ENCODE measurements at places on chromosomes 13 and 19.

- no peak for DNase-seq
Observed at GRCh38 chr13:45447050-45447661, 17.6 kb upstream of the COG3 start.

DNA sequence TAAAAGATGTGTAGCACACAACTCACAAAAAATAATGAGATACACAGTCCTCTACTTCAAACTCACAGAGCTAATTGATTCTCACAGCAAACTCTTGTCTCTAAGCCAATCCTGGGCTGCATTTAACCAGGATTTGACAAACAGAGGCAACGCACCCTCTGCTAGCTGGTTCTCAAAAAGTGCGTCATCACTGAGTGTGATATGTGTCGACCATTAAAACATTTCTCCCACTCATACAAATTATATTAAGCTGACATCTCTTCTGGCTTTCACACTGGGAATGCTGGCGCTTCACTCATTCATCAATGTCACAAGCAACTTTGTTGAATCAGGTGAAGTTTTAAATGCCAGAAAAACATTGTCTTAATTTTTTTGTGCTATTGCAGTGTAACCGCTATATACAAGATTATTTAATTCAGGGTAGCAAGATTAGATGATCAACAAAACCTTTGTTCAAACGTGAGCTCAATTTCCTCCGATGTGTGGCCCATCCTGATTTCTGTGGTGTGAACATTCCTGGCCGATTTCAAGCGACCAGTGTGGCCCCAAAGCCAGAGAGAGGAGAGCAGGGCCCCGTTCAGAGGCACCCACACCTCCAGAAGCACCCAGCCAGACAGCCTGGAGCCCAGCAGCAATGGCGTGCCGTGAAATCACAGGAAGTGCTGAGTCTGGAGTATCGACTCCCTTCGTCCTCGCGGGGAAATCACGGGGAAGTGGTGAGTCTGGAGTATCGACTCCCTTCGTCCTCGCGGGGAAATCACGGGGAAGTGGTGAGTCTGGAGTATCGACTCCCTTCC lies 49.4 kb downstream of the RASA3 start:
- no peak for DNase-seq

DNA sequence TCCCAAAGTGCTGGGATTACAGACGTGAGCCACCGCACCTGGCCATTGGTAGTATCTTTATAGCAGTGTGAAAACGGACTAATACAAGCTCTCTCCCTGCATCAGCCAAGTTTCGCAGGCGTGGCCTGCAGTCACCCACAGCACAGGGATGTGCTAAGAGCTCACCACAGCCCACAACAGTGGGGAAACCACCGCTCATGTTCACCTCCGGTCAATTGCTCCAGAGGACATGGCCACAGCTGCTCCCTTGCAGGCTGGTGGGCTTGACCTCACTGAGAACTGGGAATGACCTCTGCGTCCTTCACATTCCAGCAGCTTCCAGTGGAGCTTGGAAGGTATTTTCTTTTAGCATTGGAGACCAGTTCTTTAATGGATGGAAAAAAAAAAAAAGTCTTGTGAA lies 156.4 kb downstream of the KCTD15 start:
- DNase-seq = no peak

DNA sequence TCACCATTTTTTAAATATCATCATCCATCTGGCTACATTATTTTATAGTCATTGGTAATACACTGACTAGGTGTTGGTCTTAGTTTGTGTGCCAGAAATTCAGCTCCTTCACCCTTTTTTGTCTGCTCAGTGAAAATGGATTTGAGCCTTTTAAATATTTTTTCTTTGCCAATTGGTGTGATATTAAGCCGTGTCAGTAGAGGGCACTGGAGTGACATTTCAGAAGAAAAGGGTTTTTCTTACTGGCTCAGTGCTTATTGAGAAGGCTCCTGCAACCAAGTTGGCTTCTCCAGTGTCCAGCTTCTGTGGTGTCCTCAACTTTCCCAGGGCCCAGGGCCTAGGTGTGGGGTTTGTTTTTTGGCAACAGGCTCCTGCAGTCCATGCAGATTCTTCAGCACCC lies 546.6 kb downstream of the DACH1 start:
- DNase-seq = no peak

DNA sequence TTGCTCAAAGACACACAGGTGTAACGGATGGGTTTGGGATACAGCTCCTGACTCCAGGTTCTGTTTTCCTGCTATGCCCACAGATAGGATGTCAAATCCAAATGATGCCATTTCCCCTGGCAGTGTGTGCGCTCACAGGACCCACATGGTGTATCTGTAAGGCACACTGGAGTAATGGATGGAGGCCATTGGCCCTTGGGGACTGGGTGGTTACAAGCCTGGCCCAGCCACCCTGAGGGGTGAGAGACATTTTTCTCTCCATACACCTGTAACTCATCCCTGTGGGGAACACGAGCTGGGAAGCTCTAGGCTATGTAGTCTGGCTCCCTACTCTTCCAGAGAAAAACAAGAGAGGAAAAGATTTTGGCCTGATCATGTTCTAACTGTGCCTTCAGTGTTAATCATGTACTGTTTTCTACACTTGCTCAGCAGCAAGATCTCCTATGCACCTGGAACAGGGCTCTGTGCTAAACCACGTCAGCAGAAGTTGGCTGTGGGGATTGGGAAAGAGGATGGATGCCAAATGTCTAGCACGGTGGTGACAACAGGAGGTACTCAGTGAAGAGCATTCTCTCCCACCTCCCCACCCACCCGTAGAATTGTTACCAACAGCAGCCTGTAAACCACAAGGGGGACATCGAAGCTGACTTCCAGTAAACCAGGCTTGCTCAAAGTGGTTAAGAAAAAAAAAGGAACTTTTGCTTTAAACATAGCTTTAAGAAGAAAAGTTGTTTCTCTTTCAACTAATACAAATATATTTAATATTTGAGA lies 237.0 kb downstream of the LACC1 start:
- no peak for DNase-seq

DNA sequence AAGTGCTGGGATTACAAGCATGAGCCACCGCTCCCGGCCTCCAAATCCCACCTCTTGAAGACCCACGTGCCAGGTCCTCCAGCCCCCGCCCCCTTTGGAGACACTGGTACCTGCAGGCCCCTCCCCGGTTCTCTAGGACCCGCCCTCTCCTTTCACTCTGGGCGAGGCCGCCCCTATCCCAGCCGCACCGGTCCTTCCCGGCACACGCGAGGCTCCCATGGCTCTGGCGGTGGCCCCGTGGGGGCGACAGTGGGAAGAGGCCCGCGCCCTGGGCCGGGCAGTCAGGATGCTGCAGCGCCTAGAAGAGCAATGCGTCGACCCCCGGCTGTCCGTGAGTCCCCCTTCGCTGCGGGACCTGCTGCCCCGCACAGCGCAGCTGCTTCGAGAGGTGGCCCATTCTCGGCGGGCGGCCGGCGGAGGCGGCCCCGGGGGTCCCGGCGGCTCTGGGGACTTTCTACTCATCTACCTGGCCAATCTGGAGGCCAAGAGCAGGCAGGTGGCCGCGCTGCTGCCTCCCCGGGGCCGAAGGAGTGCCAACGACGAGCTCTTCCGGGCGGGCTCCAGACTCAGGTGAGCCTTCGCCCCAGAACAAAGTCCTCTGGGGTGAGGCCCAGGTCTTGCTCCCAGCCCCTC lies at the start of gene CBLC:
CBLC (plus strand) TSS at position 176 of the 633 bp plus-strand sequence; CDS start at position 218, 42 bp downstream.
- no peak for DNase-seq

- DNase-seq = peak; percentile 16
Observed at GRCh38 chr13:73717632-73718031, 416.6 kb downstream of the KLF12 start.

DNA sequence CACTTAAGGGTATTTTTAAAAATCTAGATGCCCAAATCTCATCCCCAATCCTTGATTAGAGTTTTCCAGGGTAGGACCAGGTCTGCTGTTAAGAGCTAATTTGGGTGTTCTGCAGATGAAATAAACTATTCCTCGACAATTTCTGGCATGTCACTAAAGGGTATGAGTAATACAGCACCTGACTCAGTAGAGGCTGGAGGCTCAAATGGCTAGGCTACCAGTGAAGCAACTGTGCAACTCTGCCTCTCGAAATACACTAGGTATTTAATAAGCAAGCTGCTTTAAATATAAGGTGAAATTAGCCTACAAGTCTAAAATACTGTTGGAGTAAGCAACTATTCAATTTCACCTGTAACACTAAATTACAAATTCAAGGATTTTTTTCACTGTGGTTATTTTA lies 1.5 kb downstream of the RNF6 start:
- no peak for DNase-seq

DNA sequence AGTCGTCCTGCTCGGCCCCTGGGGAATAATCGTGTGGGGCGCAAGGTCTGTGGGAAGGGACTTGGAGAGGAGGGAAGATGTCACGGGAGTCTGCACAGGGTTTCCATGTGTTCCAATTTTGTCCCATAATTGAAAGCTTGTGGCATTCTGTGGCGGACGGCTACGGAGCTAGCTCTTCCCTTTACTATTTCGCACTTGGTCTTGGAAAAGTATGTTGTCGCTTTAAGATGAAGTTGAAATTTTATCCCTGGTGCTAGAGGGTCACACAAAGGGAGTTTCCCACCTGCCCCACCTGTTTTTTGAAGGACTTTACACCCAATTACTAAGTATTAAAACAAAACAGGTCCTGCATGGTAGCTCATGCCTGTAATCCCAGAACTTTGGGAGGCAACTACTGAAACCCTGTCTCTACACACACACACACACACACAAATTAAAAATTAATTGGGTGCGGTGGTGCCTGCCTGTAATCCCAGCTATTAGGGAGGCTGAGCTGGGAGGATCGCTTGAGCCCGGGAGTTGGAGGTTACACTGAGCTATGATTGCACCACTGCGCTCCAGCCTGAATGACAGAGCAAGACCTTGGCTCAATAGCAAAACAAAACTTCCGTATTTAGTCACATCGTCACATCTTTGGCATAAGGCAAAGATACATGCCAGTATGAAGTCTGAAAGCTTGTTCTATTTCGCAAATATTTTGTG lies 967 bp upstream of the TPT1 start:
- no peak for DNase-seq

GRCh38 chr19:48473161-48473966 lies 4.2 kb downstream of the CYTH2 start:
- DNase-seq = no peak

- DNase-seq = peak; percentile 8
Observed at GRCh38 chr19:36215276-36216123, 594 bp downstream of the ZNF146 start.

GRCh38 chr13:100542826-100543156 lies 45.8 kb downstream of the GGACT start:
- no peak for DNase-seq

DNA sequence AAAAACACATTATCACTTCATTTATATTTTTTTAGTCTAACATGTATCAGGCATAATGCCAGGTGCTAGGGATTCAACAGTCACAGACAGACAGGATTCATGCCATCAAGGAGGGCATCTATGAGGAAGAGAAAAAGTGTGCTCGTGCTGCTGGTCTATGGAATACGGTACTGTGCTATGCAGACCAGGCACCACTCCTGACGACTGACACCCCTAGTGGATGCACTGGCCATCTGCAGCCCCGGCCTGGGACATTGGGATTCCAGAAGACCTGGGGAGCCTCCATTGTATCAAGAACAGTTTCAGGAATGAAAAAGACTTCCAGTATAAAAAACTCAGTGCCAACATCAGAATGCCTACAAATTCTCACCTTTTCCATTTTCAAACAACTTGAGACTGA lies 94.0 kb downstream of the KLF12 start:
- peak; percentile 18 for DNase-seq

GRCh38 chr13:112951674-112952371 lies 17.2 kb upstream of the MCF2L start:
- DNase-seq = no peak

DNA sequence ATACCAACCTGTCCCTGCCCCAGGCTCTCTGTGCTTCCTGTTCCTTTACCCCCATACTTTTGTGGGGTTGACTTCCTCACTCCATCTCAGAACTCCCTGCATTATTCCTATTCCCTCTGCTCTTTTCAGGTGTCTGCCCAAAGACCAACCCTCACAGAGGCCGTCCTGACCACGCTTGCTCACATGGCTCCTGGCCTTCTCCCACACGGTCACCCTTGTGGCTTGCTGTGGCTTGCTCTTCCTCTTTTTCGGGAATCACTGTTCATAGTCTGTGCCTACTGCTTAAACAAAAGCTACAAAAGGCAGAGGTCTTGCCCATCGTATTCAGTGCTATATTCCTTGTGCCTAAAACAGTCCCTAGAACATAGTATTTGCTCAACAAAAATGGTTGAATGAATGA lies 25.2 kb upstream of the ARGLU1 start:
- no peak for DNase-seq

DNA sequence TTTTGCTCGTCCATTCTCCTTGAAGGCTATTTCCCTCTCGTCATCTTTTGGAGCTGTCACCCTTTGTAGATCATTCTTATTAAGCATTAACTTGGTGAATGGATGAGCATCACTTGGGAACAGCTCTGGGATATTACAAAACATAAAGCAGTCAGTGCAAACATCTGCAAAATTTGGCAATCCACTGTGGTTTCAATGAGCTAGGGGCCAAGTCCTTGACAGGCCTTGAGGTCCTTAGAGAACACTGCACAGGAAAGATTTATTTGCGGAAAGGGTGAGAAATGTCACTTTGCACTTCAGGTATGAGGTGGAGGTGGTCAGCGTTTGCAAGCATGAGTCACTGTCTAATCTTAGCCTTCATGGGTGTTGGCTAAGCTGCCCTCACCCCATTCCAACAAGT lies 239.7 kb upstream of the MAB21L1 start:
- no peak for DNase-seq

DNA sequence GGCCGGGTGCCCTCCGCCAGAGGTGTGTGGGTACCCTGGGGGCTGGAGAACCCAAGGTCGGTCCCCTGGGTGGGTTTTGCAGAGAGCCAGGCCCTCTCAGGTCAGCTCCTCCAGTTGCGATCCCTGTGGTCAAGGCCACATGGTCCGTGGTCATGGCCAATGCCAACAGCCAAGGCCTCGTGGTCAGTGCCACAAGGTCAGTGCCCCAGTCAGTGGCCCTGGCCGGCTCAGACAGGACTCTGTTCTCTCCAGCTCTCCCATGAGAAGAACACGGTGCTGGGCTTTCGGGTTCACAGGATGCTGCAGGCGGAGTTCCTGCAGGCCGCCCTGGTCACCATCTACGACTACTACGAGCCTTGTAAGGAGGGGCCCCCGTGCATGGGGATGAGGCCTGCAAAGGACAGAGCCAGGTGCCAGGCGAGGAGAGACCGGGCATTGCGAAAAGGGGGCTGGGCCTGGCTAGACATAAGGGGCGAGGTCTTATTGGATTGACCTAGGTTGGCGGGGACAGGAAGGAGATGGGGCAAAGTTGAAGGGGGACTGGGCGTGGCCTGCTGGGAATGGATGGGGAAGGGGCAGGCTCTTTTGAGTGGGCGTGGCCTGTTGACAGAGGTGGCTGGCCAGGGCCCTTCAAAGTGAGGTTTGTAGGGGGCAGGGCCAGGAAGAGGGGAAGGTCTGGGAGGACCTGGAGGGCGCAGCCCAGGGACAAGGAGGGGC lies 15.2 kb upstream of the SHFL start:
- DNase-seq = no peak

- DNase-seq = no peak
Observed at GRCh38 chr19:52231154-52231910, 38.1 kb upstream of the ZNF766 start.

DNA sequence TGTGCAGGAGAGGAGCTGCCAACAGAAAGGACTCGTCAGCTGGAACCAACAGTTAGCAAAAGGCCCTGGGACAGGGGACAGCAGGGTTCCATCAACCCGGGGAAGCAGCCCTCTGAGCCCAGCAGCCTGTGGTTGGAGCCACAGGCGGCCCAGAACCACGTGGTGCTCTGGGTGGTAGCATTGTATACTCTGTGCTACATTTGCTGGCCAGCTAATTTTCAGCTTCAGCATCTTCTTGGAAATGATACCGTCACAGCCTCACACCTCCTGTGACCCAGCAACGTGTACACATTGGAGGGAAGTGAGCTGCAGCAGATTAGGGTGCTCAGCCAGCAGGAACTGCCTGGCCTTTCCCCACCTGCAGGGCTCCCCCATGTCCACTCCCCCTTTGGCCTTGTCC lies 13.1 kb upstream of the MTIF3 start:
- no peak for DNase-seq
